Ovary (tissue), 10 donors: ENCODE measurements at places on chromosomes 2 and 18. TPM values are rescaled to one million over a fixed set of nuclear protein-coding genes. Genes with fewer than 3 reads are reported as not detected.

The INPP5D gene
- 4.3 TPM for polyA plus RNA-seq

The GALNT1 gene
- polyA plus RNA-seq: 45.9 TPM

The MC4R gene
- polyA plus RNA-seq: 0.45 TPM

The EML4 gene
- 26.2 TPM for polyA plus RNA-seq

The CDH2 gene
- 12.3 TPM for polyA plus RNA-seq
